Activated CD8-positive, alpha-beta memory T cell treated with anti-CD3 and anti-CD28 coated beads for 24 hours (primary cell): ENCODE measurements at places on chromosomes 11 and 22.
A peak's percentile ranks its signal among the peaks of the same experiment; 100 is the strongest.

- no peak for DNase-seq
Measured at GRCh38 chr11:62928011-62928410, 6.8 kb upstream of the CHRM1 start.

GRCh38 chr11:16942342-16942741 is 71.9 kb downstream of the PLEKHA7 start:
- no peak for DNase-seq

DNA sequence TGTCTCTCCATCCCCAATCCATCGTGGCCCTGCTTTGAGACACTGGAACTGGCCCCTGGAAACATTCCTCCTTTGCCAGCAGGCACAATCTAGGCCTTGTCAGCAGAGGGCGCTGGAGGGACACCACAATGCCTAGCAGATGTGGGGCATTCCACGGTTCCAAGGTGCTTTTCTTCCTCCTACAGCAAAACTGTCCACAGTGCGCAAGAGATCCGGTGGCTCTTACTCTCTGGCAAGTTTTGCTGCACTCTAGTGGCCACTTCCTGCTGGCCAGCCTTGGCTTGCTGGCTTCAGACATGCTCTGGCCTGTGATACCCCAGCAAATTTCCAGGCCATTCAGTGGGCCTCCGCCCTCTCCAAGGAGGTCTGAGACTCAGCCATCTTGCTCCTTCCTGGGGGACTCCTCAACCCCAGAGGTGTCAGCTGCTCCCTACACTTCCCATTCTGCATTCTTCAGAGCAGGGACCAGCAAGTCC is 17.1 kb upstream of the RBM4B start:
- DNase-seq, result peak; percentile 92

DNA sequence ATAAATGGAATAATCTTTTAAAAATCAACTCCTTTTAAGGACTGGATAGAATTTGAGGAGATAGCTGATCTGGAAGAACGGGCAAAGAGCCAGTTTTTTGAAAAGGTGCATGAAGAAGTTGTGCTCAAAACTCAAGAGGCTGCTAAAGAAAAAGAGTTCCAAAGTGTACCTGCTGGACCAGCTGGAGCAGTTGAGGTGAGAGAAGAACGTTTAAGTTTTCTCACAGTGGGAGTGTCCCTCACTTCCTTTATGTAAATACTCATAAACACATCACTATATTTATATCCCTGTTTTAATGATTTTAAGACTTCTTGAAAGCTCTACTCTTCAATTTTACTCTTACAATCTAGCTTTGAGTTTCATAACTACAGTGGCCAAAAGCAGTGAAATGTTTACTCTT is 11.7 kb upstream of the ANKRD42 start:
- no peak for DNase-seq

GRCh38 chr11:12044799-12045198 is 36.4 kb upstream of the DKK3 start:
- no peak for DNase-seq

DNA sequence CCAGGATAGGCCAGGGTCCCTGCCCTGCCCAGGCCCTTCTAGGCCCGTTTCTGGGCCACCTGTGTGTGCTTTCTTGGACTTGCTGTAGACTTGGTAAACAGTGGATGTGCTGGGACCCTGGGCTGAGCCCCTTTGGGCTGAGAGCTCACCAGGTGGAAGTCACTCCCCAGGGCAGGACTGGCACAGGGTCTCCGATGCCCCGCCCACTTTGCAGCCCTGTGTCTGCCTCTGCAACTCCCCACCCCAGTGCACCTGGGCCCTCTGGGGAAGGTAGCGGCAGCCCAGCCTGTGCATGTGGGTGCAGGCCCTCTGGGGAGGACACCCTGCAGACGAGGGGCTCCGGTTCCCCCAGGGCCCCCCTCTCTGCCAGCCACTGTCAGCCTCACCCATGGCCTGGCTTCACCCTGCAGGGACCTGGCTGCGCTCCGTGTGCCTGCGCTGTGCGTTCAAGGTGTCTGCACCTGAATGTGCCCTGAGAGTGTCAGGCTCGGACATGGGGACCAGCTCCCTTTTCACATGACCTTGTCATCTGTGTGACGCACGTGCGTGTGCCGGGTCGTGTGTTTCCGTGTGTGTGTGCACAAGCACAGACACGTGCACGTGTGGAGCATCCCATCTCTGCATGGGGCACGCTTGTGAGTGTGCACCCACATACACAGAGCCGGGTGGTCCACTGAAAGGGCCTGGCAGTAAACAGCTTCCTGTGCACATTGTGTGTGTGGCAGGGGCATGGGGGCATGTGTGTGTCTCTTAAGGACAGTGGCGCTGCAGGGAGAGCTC is 118.5 kb downstream of the KCNQ1OT1 start:
- DNase-seq, result peak; percentile 26

DNA sequence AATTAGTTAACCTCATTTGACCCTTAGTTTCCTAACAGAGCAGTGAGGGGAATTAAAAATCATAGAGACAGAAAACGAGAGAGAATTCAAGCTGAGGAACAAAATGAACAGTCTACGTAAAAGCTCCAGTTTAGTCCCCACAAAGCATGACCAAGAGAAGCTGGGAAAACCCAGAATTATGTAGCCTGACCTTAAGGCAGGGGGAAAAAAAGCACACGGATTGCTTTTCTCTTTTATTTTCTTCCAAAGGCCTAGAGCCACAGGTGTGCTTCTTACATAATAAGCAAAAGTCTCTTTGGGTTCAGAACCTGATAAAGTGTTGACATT is 514 bp upstream of the AMBRA1 start:
- no peak for DNase-seq

DNA sequence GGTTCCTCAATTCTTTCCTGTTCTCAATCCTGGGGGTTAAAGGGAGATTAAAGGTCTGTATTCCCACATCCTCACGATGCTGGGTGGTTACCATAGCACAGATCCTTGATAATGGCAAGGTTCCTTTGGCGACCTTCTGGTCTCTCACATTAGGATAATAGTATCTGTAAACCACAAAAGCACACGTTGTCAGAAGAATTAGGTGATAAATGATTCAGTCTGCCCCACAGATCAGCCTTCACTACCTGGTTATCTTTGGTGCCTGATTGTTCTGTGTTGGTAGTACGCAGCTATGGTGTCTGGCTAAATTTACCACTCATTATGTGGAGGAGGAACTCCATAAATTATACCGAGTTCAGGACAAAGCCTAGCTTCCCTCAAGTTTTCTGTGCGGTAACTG is 78.4 kb downstream of the C2CD3 start:
- DNase-seq, result no peak

GRCh38 chr11:91792779-91793262 is 431.8 kb upstream of the FAT3 start:
- DNase-seq, result no peak

DNA sequence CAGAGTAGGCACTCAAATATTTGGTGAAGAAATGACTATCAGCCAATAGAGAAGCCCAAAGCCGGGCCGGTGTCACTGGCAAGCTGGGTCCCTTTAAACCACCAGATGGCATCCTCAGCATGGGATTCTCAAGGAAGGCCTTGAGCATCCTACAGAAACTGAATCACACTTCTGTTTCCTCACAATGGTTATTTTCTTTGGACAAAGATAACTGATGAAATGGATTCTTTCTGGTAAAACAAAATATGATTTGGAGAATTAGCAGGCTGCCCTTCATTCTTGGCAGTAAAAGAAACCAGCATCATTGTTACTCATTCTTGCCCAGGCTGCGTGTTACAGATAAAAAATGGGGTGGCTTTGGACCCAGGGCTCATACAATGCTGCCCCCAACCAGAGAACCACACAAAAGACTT is 30.3 kb upstream of the ASPHD2 start:
- DNase-seq, result peak; percentile 72

DNA sequence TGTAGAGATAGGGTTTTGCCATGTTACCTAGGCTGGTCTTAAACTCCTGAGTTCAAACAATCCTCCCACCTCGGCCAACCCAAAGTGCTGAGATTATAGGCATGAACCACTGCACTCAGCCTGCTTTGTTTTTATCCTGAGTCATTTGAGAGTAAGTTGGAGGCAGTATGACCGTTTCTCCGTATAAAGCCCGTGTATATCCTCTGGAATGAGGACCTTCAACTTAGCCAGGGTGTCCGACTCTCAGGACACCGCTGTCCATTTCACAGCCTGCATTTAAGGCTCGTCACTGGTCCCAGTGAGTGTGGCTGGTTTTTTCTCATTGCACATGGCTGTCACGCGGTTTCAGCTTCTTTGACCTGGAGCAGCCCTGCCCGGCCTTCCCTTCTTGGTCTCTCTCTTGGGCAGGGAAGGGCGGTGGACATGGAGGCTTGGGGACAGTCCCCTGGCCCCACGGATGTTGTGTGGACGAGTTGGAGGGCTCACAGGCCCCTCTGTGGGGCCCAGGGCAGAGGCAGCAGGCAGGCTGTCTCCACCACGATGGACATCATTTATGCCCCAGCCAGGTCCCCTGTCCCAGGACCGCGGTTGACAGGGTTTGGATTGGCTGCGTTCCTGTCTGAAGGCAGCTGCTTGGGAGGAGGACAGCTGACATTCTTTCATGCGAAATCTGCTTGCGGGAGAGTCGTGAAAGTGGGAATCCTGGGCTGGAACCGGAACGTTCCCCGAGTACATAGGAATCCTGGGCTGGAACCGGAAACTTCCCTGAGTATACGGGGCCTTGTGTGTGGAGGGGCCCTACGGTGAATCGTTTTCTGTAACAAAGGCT is 93.3 kb downstream of the KCNQ1 start:
- DNase-seq, result no peak

GRCh38 chr11:113162592-113162962 is 151.8 kb upstream of the TTC12 start:
- no peak for DNase-seq

DNA sequence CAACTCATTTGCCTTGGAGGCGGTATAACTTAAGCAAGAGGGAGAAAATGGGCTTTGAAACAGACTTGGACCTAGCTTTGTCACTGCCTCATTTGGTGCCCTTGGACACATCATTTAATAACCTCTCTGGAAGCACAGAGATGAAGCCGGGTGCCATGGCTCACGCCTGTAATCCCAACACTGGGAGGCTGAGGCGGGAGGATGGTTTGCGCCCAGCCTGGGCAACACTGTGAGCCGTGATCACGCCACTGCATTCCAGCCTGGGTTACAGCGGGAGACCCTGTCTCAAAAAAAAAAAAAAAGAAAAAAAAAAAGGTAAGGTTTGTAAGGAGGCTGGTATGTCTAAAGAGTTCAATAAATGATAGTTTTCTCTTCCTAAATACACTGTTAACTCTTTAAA is 806 bp downstream of the COA4 start:
- peak; percentile 65 for DNase-seq

GRCh38 chr11:35090125-35090524 is 48.8 kb upstream of the CD44 start:
- DNase-seq, result no peak

- DNase-seq, result peak; percentile 83
Measured at GRCh38 chr11:122981388-122982264, at the start of gene BSX. Gene BSX (minus strand): TSS chr11:122981834. CDS start chr11:122981671, 163 bp downstream.

- no peak for DNase-seq
Measured at GRCh38 chr11:117662255-117662654, 134.8 kb downstream of the DSCAML1 start.

DNA sequence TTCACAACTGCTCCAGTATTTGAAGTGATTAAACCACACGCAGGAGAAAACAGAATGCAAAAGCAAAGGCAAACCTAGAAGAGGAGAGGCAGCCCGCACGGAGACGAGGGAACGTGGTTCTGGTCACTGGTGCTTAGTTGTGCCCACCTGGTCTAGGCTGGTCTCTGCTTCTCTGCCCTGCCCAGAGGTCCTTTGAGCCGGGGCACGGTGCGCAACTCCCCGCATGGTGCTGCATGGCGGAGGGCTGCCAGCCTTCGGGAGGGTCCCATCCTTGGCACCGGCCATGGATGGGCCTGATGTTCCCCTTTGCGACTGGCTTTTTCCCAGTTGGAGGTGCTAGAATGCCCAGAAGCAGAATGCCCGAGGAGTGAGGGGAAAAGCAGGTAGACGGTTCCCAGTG is 46.1 kb downstream of the KCNC1 start:
- no peak for DNase-seq

DNA sequence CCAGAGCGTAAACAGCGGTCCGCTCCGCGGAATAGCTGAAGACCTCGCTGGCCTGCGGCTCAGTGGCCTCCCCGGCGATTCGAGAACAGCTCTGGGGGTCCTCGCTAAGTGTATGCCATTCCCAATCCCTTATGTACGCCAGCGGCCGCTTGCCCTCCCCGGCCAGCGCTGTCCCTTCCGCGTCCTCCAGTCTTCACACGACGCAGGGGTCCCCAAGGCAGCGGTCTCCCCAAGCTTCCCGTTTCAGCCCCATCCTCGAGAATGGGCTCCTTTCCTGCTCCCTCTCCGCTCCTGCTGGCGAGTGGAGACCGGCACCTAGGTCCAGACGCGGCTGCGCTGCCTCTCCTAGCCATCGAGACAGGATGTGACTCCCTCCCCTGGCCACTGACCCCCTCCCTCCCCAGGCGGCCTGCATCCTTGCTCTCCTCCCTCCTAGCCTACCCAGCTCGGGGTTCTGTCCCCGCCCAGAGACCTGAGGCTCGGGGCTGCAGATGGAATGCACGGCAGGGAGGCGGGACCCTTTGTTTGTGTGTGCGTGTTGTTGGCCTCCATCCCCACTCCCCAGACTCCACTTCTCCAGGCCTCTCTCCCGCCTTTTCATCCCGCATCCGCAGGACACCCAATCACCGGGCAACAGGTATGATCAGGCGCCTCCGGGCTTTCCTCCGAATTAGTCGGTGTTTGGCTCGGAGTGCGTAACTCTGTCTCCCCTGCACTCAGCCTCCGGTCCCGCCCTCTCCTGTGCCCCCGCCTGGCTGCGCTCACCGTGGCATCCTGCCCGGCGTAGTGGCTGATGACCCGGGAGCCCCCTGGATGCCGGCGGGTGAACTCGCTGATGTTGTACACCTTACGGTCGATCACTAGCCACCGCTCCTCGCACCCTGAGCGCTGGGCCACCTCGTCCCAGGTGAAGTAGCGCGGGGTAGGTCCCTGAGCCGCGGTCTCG is 740 bp downstream of the FADS1 start:
- DNase-seq, result peak; percentile 81

- no peak for DNase-seq
Measured at GRCh38 chr22:43434275-43434927, 22.6 kb downstream of the MPPED1 start.

DNA sequence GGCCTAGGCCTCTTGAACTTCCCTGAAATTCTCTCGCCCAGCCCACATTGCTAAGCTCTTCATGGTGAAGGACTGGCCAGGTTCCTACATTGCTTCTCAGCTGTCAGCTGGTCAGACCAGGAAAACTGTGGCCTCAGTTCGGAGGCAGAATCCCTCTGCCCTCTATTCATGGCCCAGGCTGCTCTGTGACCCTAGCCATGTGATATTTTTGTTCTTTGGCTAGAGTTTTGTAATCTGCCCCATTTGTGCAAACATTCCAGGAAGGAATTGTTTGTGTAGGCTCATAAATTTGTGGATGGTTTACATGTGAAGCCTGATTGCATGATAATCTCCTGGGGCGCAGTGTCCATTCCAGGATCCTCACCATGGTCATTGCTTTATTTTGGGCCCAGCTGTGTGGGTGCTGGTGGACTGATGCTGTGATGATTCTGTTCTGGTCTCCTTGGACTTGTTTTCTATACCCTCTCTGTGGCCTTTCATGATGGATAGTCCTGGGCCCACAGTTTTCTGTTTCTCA is 149.1 kb upstream of the E2F8 start:
- peak; percentile 19 for DNase-seq
